ENCODE measurements at places on chromosomes 2 and 18. TPM values are rescaled to one million over a fixed set of nuclear protein-coding genes. Genes with fewer than 3 reads are reported as not detected.

PPP1R1C gene
- 0.86 TPM for total RNA-seq

NOL4 gene
- total RNA-seq: not detected

GCG gene
- not detected for total RNA-seq

MTERF4 gene
- 23.1 TPM for total RNA-seq

Measured in A549 treated with Hydrocortisone at 1 μM for 4 hours (cell line).